Jurkat, Clone E6-1 (cell line): ENCODE measurements at places on chromosomes 5 and 9.

GRCh38 chr9:7325995-7326394, 473.6 kb downstream of the DMAC1 start:
- DNase-seq = no peak

GRCh38 chr9:87337335-87338087, 160.2 kb upstream of the DAPK1 start:
- DNase-seq = no peak

DNA sequence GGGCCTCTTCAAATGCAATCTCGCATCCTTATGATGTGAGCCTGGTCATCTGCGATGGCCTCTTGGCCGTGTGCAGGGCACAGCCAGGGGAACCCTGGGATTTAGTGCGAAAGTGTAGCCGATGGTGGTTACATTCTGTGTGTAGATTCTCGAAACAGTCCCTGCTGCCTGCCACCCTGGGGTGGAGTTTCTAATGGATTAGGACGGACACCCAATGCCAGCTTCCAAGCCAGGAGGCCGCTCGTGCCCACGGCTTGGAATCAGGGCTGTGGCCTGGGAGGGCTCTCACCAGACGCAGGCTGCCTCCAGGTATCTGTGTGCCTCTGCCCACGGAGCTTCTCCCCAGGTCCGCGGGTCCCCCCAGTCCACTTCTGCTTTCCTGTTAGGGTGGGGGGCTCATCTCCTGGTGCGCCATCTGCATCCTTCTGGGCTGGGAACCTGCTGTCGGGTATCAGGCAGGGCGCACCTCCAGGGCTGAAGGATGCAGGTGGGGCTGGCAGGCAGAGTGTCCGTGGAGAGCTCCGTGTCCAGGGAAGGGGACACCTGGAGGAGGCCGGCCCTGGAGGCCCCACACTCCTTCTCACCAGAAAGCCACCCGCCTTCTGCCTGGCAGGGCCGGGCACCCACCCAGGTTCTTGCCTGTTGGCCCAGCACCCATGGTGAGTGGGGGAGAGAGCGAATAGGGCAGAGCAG, 3.4 kb upstream of the SLC12A7 start:
- DNase-seq = no peak

GRCh38 chr5:143649937-143650621, 161.9 kb upstream of the HMHB1 start:
- no peak for DNase-seq

- DNase-seq = no peak
These were observed 239.9 kb downstream of the FSTL4 start for GRCh38 chr5:133372293-133372937.

DNA sequence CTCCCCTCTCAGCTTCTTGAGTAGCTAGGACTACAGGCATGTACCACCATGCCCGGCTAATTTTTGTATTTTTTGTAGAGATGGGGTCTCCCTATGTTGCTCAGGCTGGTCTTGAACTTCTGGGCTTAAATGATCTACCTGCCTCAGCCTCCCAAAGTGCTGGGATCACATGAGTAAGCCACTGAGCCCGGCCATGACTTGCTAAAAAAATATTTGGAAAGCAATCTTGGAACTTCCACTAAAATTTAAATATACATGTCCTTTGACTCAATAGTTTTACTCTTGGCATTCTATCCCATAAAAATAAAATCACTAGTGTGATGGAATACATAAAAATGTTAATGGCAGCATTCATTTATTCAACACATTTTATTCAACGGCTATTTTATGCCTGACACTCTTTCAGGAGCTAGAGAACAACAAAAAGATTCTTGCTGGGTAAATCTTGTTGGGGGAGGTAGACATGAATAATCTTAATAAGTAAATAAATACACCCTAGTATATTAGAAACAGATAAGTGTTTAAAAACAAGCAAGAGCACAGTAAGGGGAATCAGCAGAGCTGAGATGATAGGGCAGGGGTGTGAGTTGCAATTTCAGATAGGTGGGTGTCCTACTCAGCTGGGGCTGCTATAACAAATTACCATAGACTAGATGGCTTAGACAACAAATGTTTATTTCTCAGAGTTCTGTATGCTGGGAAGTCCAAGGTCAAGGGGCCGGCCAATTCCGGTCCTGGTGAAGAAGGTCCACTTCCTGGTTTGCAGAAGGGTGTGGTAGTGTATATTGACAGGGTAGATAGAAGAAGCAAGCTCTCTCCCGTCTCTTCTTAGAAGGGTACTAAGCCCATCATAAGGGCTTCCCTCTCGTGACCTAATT, 50.7 kb downstream of the KCNV2 start:
- DNase-seq = no peak

GRCh38 chr5:122119205-122119604, 10.1 kb upstream of the ZNF474 start:
- no peak for DNase-seq

- no peak for DNase-seq
These were observed 47.7 kb upstream of the TLX3 start for GRCh38 chr5:171261361-171261760.

DNA sequence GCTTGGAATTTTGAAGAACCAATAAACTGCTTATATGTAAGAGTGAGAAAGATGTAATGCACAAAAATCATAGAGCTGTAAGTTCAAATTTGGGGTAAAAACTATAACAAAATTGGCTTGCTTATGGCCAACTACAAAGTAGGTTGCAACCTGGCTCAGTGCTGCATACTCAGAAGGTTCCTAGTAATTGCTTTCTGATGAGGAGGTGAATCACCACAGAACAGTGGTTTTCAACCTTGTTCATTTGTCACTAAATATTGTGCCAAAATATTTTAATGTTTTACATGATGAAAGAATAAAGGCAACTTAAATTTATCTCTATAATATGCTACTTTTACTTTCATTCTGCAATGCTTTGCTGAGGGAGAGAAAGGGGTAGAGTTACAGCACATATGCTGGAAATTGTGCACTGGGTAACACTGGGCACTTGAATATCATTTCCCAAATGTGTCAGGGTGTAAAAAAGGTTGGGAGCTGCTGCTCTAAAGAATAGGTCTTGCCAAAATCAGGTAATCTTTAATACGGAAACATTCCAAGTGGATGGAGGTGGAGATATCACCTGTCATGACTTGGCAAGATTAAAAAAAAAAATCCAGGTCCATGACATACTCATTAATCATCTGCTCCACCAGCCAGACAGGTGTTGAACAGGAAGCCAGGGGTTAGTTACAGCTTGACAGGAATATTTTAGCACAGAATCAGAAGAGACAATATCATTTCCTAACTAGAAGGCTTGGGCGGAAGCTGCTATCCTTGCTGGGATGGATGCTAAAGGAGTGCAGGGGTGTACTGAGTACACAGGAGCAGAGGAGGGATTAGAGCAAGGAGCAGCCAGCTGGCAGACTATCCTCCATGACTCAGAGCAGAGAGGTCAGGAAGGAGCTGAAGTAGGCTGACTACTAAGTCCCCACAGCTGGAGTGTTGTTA, 34.6 kb upstream of the CCL21 start:
- DNase-seq = no peak

GRCh38 chr5:166370928-166371690, 1920.3 kb upstream of the WWC1 start:
- DNase-seq = peak; percentile 21

DNA sequence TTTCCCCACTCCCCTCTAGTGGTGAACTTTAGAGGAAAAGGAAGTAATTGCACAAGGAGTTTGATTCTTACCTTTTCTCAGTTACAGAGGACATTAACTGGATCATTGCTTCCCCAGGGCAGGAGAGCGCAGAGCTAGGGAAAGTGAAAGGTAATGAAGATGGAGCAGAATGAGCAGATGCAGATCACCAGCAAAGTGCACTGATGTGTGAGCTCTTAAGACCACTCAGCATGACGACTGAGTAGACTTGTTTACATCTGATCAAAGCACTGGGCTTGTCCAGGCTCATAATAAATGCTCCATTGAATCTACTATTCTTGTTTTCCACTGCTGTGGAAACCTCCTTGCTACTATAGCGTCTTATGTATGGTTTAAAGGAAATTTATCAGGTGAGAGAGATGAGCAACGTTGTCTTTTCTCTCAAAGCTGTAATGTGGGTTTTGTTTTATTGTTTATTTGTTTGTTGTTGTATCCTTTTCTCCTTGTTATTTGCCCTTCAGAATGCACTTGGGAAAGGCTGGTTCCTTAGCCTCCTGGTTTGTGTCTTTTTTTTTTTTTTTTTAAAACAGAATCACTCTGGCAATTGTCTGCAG, 25.3 kb downstream of the SLC22A5 start:
- no peak for DNase-seq

- DNase-seq = no peak
These were observed 256.8 kb downstream of the GABRG2 start for GRCh38 chr5:162324328-162324727.

GRCh38 chr9:78295731-78296130, 1.2 kb upstream of the PSAT1 start:
- no peak for DNase-seq

- no peak for DNase-seq
These were observed 28.4 kb upstream of the SHC3 start for GRCh38 chr9:89207026-89207425.

- no peak for DNase-seq
These were observed 1.9 kb downstream of the GABRP start for GRCh38 chr5:170785416-170785815.

DNA sequence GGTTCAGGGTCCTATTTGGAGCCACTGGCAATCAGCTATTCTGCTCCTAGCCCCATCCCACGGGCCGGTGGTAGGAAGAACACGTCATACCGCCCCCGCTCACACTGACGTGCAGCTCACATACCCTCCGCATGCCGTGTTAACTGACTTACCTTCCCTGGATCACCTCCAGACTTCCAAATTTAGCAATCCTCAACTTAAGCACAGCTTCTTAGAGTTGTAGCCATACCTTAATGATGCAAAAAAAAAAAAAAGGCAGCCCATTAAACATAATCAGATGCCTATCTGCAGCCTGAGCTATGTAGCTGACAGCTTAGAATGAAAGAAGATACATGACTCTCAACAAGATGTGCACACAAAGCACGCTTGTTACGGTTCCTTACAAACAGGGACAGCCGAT, 93.0 kb downstream of the IRX2 start:
- no peak for DNase-seq

DNA sequence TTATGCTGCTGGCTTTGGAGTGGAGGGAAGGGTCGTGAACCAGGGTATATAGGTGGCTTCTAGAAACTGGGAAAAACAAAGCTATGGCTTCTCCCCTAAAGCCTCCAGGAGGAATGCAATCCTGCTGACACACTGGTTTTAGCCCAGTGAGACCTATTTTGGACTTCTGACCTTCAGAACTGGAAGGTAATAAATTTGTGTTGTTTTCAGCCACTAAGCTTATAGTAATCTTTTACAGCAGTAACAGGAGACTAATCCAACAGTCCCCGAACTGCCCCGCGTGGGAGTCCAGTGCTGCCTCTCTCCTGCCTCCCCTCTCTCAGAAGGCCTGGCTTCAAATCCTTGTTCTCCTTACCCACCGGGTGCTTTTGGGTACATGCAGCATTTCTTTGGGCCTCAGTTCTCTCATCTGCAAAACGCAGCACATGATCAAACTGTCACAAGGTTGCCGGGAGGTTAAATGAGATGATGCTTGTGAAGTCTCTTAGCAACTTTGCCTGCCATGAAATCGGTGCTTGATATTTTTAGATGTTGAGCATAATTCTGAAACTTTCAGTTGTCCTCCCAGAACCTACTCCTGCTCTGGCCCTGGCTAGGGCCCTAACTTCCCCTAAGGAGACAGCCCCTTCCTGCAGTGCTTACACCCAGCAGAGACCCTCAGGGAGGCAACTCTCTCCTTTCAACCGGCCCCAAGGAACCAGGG, 127.3 kb upstream of the BOD1 start:
- DNase-seq = no peak

- DNase-seq = no peak
These were observed 77.8 kb upstream of the PRRC1 start for GRCh38 chr5:127439644-127440043.

GRCh38 chr5:121199216-121199999, 652.3 kb upstream of the FTMT start:
- no peak for DNase-seq

DNA sequence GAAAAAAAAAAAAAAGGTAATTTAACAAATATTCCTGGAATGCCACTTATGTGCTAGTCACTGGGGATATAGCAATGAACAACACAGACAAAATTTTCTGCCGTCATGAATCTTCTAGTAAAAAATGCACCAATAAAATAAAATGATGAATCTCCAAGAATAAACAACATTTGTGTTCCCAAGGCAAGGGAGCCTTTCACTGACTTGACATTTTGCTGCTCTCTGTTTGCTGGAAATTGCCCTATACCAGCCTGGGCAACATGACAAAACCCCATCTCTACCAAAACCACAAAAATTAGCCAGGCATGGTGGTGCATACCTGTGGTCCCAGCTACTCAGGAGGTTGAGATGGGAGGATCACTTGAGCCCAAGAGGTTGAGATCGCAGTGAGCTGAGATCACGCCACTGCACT, 64.5 kb upstream of the ERBIN start:
- no peak for DNase-seq

- DNase-seq = no peak
These were observed 385.8 kb downstream of the PTPRD start for GRCh38 chr9:10226996-10227395.

- no peak for DNase-seq
These were observed 14.0 kb upstream of the LOX start for GRCh38 chr5:122091936-122092600.

- no peak for DNase-seq
These were observed 163.7 kb downstream of the ALDH1A1 start for GRCh38 chr9:72788966-72789735.

- DNase-seq = peak; percentile 16
These were observed 72.8 kb downstream of the MED27 start for GRCh38 chr9:132006677-132007370.

- DNase-seq = no peak
These were observed 62.9 kb downstream of the GCNT1 start for GRCh38 chr9:76521906-76522305.

DNA sequence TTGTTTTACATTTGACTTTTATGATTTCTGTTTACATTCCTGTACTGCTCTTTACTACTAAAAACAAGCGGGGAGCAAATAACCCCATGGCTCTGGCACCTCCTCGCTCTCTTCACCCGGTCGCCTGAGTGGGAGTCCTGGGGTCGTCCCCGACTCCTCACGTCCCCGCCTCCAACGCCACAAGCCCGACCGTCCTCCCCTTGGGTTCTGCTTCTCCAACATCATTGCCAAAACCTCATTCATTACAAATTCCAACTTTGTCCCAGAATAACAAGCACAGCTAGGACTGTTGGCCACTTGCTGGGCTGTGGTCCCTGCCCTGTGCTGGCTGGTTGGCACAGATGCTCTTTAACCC, 35.1 kb downstream of the MRPL36 start:
- DNase-seq = no peak

- DNase-seq = no peak
These were observed 154.0 kb downstream of the MCTP1 start for GRCh38 chr5:95130941-95131340.
